ENCODE measurements at places on chromosomes 11 and 22.

- no peak for DNase-seq
Observed at GRCh38 chr11:126080161-126080941, 17.7 kb upstream of the CDON start.

DNA sequence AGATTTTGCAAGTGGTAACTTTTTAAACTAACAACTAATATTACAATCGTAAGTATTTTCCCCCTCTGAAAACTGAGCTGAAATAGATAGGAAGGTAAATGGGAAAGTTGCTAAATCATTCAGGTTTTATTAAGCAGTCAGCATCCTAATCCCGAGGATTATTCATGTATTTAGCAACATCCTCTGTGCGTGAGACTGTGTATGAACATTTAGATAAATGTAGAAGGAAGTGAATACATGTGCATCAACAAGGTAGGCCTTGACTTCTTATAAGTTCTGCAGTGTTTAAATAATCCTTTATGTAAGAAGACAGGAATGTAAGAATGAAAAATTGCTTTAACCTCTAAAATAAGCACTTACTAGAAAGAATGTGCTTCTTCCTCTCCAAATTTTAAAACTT lies 745.9 kb upstream of the TENM4 start:
- DNase-seq: no peak

DNA sequence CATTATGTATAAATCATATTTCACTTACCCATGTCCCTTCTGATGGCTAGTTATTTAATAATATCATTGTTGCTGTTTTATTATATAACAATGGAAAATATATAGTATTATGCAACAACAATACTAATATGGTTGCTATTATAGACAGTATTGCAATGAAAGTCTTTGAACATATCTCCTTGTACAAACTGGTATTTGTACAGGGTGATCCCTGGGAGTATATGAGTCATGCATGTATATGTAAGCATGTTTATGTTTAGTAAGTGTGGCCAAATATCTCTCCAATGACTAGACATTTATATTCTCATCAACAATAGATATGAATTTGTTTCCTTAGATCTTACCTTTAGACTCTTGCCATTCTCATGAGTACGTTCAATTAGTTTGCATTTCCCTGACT lies 55.9 kb downstream of the KCNC1 start:
- no peak for DNase-seq

DNA sequence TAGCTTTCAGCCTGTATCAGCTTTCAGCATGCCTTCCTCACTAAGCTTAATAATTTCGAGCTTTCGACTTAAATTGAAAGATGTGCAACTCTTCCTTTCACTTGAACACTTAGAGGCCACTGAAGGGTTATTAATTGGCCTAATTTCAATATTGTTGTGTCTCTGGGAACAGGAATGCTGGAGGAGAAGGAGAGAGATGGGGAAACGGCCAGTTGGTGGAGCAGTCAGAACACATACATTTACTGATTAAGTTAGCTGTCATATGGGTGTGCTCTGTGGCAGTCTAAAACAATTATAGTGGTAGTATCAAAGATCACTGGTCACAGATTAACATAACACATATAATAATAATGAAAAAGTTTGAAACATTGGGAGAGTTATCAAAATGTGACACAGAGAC lies 106.2 kb downstream of the LRRC32 start:
- no peak for DNase-seq
